Activated CD4-positive, alpha-beta T cell treated with anti-CD3 and anti-CD28 coated beads for 36 hours (primary cell): ENCODE measurements at places on chromosomes 5 and 9. TPM values are rescaled to one million over a fixed set of nuclear protein-coding genes. Genes with fewer than 3 reads are reported as not detected.

GRCh38 chr9:131641618-131642495 lies 96.5 kb downstream of the PRRT1B start:
- peaks cover 56% of the 10 kb centered on the region for H3K4me1 ChIP-seq
- no peaks in the 10 kb centered on the region for H3K27me3 ChIP-seq
- peak overlapping the region; percentile 99 for H3K27ac ChIP-seq
- H3K4me3 ChIP-seq, result peak overlapping the region; percentile 60
- H3K36me3 ChIP-seq, result peaks cover 47% of the 10 kb centered on the region

GRCh38 chr9:75169623-75170022 lies 81.3 kb downstream of the OSTF1 start:
- peaks cover 10% of the 10 kb centered on the region for H3K4me1 ChIP-seq
- no peak overlapping the region for H3K4me3 ChIP-seq
- no peak for DNase-seq
- H3K27ac ChIP-seq, result no peak overlapping the region
- H3K27me3 ChIP-seq, result no peaks in the 10 kb centered on the region
- H3K36me3 ChIP-seq, result peaks cover 38% of the 10 kb centered on the region

DNA sequence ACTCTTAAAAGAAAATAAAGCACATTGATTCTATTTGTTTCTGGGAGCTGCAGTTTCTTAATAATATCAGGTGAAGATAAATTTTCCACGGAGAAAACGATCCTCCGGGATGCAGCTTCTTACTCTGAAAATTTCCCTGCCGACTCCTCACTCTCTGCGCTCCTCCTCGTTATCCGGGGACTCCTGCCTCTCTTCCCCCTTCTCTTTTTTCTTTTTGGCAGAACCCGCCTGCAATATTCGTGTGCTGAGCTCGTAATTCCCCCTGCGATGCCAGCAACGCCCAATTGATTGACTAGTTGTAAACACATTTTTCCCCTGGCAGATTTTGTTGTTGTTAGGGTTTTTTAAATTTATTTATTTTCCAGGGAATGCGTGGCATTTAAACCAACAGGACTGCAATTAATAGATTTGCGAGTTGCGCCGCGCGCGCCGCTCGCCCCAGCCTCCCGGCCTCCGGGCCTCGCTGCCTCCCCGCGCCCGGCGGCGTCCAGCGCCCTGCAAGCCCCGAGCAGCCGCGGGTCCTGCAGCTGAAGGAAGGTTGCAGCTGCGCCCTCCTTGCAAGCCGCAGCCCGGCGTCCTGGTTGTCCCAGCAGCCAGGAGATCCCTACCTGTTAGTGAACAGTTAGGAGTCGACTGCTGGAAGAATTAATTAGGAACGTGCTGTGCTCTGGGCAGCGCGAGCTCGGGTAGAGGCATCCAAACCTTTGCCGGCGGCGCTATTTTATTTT lies 2.2 kb downstream of the NTNG2 start:
- DNase-seq, result no peak
- peak overlapping the region; percentile 18 for H3K4me3 ChIP-seq
- peaks cover 4% of the 10 kb centered on the region for H3K4me1 ChIP-seq
- peaks cover 42% of the 10 kb centered on the region for H3K27me3 ChIP-seq
- no peak overlapping the region for H3K27ac ChIP-seq
- H3K36me3 ChIP-seq, result no peaks in the 10 kb centered on the region

- H3K36me3 ChIP-seq, result no peaks in the 10 kb centered on the region
- H3K4me1 ChIP-seq, result no peaks in the 10 kb centered on the region
- no peak for DNase-seq
These were observed 37.3 kb upstream of the AKNA start for GRCh38 chr9:114425126-114425525.

DNA sequence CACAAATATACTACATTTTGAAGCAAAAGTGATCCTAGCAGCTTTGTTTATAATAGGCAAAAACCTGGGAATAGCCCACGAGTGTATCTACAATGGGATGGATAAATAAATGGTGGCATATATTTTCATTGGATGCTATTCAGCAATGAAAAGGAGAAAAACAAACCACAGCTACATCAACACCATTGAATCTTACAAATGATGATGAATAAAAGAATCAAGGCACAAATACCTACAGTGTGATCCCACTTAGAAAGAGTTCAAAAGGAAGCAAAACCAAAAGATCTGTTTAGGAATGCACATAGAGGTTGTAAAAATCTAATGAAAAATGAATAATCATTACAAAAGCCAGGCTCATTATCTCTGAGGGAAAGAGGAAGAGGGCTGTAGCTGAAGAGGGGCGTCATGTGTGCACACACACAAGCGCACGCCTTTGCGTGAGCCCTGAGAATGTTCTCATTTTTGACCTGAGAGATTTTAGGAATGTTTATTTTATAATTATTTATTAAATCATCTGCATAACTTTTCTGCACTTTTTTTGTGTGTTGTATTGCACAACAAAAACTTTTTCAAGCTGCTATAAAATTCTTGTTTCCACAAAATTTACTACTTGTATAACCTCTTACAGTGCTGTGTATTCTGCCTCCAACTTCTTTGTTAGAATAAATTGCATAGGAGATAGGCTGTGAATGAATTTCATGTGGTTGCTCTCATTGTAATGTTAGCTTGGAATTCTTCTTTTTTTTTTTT lies 5.9 kb upstream of the RHOBTB3 start:
- no peaks in the 10 kb centered on the region for H3K36me3 ChIP-seq
- H3K27ac ChIP-seq, result no peak overlapping the region
- H3K4me1 ChIP-seq, result peaks cover 50% of the 10 kb centered on the region
- peaks cover 7% of the 10 kb centered on the region for H3K27me3 ChIP-seq
- H3K4me3 ChIP-seq, result no peak overlapping the region
- no peak for DNase-seq

DNA sequence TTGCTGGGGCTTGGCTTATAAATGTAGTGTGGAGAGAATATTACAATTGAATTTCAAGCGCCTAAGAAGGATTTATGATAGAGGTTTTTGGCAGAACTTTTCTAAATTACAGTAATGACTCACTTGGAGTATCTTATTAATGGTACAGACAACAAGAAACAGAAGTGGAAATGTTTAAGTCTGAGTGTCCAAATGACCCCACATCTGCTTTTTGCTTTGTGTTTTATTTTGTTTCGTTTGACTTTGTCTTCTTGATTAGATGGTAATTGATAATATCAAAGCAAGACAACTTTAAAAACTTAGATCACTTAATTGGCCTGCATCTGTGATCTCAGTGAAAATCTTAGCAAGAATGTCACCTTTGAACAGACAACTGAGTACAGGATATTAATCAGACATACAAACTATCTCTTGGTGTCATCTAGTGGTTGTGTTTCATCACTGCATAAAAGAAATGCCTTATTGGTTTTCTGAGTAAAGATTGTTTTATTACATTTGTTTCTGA lies 577.4 kb downstream of the ISL1 start:
- no peak for DNase-seq
- H3K36me3 ChIP-seq, result no peaks in the 10 kb centered on the region
- no peaks in the 10 kb centered on the region for H3K4me1 ChIP-seq

DNA sequence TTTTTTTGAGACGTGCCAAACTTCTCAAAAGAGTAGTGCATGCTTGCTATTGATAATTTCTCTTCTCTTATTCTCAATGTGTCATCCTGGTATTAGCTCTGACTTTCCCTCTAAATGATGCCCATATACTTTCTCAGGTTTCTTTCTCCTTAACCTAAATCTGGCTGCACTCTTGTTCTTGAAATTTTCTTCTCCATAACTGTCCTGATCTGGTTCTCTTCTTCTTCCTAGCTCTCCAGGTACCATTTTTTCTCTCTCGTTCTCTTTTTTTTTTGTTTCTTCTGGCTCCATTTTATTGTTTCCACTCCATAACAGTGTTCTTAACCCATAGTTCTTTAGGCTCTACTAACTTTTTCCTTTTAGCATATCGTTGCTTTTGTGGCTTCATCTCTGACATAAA lies 47.9 kb downstream of the ACTBL2 start:
- no peak overlapping the region for H3K4me3 ChIP-seq
- no peaks in the 10 kb centered on the region for H3K36me3 ChIP-seq
- DNase-seq, result no peak
- H3K4me1 ChIP-seq, result no peaks in the 10 kb centered on the region
- peaks cover 2% of the 10 kb centered on the region for H3K27me3 ChIP-seq
- H3K27ac ChIP-seq, result no peak overlapping the region

- H3K36me3 ChIP-seq, result peaks cover 3% of the 10 kb centered on the region
- H3K4me1 ChIP-seq, result peaks cover 3% of the 10 kb centered on the region
- DNase-seq, result no peak
These were observed 173.6 kb downstream of the FANCC start for GRCh38 chr9:95143591-95144561.

- no peaks in the 10 kb centered on the region for H3K27me3 ChIP-seq
- no peak overlapping the region for H3K27ac ChIP-seq
- peak; percentile 6 for DNase-seq
These were observed 390.6 kb downstream of the DNAH5 start for GRCh38 chr5:13553896-13554295.

WHRN gene
- total RNA-seq, result 1.9 TPM

SLC46A2 gene
- total RNA-seq, result not detected

IFNA2 gene
- not detected for total RNA-seq

PTPRD gene
- not detected for total RNA-seq

PRR7 gene
- 13.0 TPM for total RNA-seq

SLC36A3 gene
- total RNA-seq, result not detected
